ENCODE measurements at places on chromosomes 16 and 17.

DNA sequence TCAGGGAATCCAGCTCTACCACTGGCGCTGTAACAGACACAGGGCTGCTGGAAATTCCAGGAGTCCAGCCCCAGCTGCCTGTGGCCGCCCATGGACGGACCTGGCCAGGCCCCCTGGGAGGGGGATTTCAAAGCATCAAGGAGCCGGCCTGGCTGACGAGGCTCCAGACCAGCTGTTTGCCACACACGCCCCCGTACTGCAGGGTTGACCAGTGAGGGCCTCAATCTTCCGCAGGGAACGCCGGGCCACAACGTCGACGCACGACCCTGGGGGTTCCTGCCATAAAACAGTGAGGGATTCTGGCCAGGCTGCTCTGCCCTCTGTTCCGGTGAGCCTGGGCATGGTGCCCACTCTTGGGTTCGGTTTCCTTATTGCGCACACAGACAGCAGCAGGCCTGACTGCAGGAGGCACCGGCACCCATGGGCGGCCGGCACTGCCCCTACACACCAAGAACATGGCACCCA, 3.7 kb downstream of the LMF1 start:
- DNase-seq, result no peak

DNA sequence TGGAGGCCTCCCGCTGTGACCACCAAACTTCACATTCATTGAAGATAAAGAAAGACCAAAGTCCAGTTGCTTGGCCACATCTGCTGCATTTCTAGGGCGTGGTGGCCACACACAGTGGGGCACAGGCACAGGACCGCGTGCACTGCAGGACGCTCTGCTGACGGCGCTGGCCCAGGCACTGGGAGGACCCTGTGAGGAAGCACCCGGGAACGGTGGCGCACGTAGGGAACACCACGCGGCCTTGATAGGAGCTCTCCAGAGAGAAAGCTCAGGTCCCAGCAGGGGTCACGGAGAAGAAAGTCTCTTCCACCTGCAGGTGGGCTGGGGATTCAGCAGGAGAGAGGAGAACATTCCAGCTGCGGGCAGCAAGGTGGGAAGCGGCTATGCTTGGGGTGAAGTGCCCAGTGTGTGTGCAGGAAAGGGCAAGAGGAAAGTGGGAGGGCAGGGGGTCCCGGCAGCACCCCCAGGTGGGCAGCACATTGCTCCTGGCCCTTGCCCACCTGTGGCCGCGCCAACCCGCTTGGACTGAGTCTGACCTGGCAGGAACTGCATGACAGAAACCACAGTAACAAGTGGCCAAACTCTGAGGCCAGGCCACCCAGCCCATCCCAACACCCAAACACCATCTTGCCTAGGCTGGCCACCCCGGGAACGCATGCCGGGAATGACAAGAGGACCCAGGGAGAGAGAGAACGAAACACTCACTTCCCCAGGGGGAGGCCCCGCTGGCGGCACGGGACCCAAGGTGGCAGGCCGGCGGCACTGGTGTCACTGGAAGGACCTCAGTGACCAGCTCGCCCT, 32.8 kb downstream of the TBC1D16 start:
- no peak for DNase-seq

GRCh38 chr16:89246383-89246902, 28.9 kb downstream of the ZNF778 start:
- no peak for DNase-seq

DNA sequence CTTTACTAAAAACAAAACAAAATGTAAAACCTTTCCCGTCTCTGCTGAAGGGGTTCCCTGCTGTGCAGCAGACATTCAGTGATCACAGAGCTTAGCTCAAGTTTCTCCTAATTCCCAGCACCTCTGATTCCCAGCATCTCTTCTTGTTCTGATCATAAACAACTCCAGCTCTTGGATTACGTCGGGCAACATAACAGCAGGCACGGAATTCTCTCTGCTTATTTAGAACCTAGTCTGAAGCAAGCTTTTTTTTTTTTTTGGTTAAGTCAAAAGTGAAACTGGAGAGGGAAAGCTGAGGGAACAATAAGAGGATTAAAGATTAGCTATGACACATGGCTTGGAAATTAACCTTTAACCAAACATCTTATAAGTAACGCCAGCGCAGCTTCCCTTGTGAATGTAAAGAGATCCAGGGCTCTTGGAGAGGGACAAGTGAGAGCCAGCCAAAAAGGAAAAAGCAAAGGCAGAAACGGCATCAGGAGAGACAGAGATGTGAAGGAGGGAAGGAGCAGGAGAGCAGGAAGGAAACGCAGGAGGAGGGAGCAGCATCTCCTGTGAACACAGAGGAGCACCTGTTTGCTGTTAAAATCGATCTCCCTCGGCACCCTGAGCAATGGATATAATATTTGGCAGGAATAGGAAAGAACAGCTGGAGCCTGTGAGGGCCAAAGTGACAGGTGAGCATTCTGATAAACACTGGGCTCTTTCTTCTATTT, at the start of gene BCO1:
Gene BCO1, plus strand, starts transcription at position 394 of the 716 bp plus-strand sequence. Its CDS starts 220 bp downstream, at position 614.
- no peak for DNase-seq

DNA sequence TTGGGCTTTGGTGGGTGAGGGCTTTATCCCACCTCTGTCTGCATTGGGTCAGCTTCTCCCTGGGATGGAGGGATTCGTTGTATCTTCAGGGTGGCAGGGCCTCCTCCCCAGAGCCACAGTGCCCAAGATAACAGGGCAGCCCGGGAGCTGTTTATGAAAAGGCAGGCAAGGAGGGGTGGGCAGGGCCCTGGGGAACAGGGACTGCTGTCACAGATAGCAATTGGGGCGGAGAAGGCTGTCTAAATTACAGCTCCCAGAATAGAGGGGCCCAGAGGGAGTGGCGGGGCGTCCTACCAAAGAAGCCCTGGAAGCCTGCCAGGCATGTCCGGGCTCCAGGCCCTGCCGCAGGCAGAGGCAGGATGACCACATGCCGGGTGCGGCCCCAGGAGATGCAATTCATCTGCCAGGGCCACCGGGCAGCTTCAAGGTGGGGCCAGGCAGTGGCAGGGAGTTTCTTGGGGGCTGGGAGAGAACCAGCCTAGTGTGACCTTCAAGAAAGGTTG, 18.8 kb upstream of the PHOSPHO1 start:
- DNase-seq, result no peak

DNA sequence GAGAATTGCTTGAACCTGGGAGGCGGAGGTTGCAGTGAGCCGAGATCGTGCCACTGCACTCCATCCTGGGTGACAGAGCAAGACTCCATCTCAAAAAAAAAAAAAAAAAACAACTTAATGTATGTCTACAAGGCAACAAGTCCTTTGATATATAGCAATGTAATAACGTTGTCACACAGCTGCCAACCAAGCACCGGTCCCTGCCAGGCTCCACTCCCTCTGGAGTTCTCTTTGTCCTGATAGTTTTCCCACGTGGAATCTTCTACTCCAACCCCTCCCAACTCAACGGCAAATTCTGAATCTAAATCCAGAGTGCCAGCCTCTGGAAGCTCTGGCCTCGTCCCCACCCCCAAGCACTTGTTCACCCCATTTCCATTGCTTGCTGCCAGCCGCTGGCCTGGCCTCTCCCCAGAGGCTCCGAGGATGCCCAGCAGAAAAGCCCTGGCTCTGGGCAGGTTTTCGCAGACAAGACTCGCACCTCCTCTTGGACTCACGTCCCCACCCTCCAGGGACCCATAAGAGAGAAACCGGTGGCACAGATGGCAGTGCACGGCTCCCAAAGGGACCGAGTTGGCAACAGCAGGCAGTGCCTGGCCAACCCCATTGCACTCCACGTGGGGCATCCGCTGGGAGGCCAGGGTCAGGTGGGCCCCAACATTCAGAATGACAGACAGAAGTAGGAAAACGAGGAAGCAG, 15.9 kb upstream of the CBX2 start:
- no peak for DNase-seq

GRCh38 chr17:57874434-57875289, 24.8 kb upstream of the MRPS23 start:
- no peak for DNase-seq

All from activated CD8-positive, alpha-beta memory T cell treated with anti-CD3 and anti-CD28 coated beads for 1 hour (primary cell).